Chondrocyte (in vitro differentiated cells): ENCODE measurements at places on chromosomes 16 and 17. TPM values are rescaled to one million over a fixed set of nuclear protein-coding genes. Genes with fewer than 3 reads are reported as not detected.

GRCh38 chr17:62802561-62803205 is 5.4 kb downstream of the MARCHF10 start:
- peaks cover 28% of the 10 kb centered on the region for H3K4me1 ChIP-seq
- DNase-seq, result no peak
- H3K4me3 ChIP-seq, result no peak overlapping the region
- H3K36me3 ChIP-seq, result no peaks in the 10 kb centered on the region

The CACNG1 gene
- not detected in 3 replicates for total RNA-seq

- no peaks in the 10 kb centered on the region for H3K4me1 ChIP-seq
- H3K27ac ChIP-seq, result no peak overlapping the region
- peaks cover 37% of the 10 kb centered on the region for H3K36me3 ChIP-seq
- DNase-seq, result no peak
- no peak overlapping the region for H3K4me3 ChIP-seq
These were observed 36.4 kb downstream of the AKAP1 start for GRCh38 chr17:57121308-57122042.

The TBC1D3C gene
- not detected in 3 replicates for total RNA-seq

The SHISA6 gene
- not detected in 3 replicates for total RNA-seq

DNA sequence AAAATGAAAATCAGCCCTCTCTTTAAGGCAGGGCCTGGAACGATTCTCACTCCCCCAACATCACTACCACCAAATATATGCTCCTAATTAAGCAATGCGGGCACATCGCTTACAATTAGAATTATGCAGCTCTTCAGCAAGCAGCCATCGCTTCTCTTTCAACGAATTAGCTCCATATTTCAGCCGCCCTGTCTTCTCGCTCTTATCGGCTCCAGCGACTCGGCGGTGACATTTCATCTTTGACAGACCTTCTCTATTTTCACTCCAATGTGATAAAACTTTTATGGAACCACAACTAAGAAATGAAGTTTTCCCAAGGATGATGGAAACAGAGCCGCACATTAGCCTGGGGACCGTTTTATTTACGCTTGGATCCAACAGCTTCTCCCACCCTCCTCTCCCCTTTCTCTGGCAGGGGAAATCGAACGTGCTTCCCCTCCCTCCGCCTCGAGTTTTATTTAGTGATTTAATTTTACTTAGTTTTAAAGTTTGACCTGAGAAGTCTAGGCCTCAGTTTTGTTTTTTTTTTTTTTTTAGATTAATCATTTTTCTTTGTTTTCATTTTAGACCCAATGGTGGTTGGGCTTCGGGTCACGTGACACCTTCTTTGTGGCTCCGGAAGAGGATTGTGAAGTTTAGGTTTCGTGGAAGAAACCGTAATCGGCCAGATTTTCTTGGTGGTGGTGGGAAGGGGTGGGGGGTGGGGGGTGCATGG is 3.1 kb upstream of the HOXB2 start:
- H3K27me3 ChIP-seq, result peaks cover 73% of the 10 kb centered on the region
- H3K36me3 ChIP-seq, result peaks cover 2% of the 10 kb centered on the region
- no peak for DNase-seq
- H3K4me3 ChIP-seq, result no peak overlapping the region

DNA sequence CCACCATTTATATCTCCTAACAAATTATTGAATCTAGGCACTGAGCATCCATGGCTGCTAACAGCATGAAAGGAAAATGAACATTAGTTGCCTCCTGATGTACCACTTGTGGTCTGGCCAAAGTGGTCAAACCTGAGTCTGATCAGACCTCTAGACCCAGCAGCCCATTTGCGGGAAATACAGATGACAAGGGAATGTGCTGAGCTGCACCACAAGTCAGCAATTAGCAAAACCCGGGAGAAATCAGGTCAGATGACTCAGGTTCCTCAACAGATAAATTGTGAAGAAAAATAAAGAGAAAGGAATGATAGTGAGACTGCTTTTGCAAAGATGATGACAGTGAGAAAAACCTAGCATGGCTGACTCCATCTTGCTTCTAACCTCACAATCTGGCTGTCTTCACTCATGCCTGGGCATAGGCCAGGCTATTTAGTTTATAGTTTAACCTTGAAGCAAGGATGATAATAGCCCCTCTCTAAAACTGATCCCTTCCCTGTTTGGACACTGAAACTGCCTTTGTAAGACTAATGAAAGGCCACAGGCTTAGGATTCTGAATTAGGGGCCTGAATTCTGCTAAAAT is 142.7 kb upstream of the ASIC2 start:
- no peaks in the 10 kb centered on the region for H3K36me3 ChIP-seq
- no peak overlapping the region for H3K4me3 ChIP-seq
- no peaks in the 10 kb centered on the region for H3K27me3 ChIP-seq
- DNase-seq, result no peak
- no peaks in the 10 kb centered on the region for H3K4me1 ChIP-seq
- H3K27ac ChIP-seq, result no peak overlapping the region

DNA sequence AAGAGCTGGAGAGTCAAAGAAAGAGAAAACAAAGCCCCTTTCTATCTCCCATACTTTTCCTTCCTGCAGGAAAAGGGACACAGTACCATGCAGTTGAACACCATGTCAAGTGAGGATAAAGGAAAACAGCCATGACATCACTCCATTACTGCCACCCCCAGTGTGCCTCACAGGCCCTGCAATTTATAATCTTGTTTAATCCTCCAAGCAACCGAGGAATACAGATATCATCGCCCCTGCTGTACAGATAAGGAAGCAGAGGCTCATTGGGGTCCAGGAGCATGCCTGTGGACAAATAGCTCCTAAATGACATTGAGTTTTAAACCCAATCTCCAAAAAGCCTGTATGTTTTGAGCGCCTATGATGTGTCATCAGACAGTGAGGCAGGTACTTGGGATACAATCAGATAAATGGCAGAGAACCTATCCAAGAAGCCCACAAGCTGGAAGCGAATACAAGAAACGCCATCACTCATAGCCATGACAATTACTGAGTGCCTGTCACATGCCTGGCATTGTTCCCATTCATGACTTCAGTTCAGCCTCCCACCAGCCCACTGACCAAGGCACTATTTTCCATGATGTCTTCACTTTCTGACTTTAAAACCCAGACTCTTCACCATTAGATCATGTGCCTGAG is 45.5 kb downstream of the CPPED1 start:
- DNase-seq, result no peak
- H3K27me3 ChIP-seq, result no peaks in the 10 kb centered on the region
- peaks cover 20% of the 10 kb centered on the region for H3K4me1 ChIP-seq
- H3K36me3 ChIP-seq, result peaks cover 1% of the 10 kb centered on the region

- H3K27ac ChIP-seq, result peak overlapping the region; percentile 13
- H3K36me3 ChIP-seq, result no peaks in the 10 kb centered on the region
- no peak overlapping the region for H3K4me3 ChIP-seq
- peaks cover 10% of the 10 kb centered on the region for H3K27me3 ChIP-seq
These were observed 308.4 kb downstream of the ABCC12 start for GRCh38 chr16:47847220-47847970.

DNA sequence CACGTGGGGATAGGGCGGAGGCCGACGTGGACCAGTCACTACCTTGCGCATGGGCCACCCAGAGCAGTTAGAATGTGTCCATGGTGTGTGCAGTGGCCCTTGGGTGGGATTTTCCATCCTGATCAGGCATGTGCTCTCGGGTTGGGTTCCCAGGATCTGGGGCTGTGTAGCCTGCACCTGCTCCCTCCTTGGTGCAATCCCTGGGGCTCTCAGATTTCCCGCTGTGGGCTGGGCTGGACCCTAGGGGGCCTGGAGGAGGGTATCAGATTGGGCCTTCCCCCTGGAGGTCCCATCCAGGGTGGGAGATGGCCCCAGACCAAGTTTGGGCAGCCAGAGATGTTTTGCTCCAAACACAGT is 1.3 kb downstream of the SMTNL2 start:
- H3K27ac ChIP-seq, result no peak overlapping the region
- H3K4me1 ChIP-seq, result peaks cover 4% of the 10 kb centered on the region
- no peak for DNase-seq
- peak overlapping the region; percentile 44 for H3K4me3 ChIP-seq
- H3K27me3 ChIP-seq, result peaks cover 48% of the 10 kb centered on the region

The CACNG3 gene
- total RNA-seq, result not detected in 3 replicates

- peaks cover under 1% of the 10 kb centered on the region for H3K27me3 ChIP-seq
- H3K27ac ChIP-seq, result no peak overlapping the region
- H3K4me1 ChIP-seq, result no peaks in the 10 kb centered on the region
- no peak overlapping the region for H3K4me3 ChIP-seq
- no peaks in the 10 kb centered on the region for H3K36me3 ChIP-seq
- DNase-seq, result no peak
These were observed 670.4 kb upstream of the GOT2 start for GRCh38 chr16:59404509-59404908.

The GCGR gene
- total RNA-seq, result not detected in 3 replicates

GRCh38 chr17:30074730-30075129 is 41.9 kb upstream of the NSRP1 start:
- no peaks in the 10 kb centered on the region for H3K36me3 ChIP-seq
- DNase-seq, result no peak
- H3K4me3 ChIP-seq, result no peak overlapping the region

GRCh38 chr17:8125154-8125946 is 1.4 kb upstream of the HES7 start:
- peaks cover 2% of the 10 kb centered on the region for H3K27me3 ChIP-seq
- DNase-seq, result no peak
- H3K36me3 ChIP-seq, result no peaks in the 10 kb centered on the region
- peak overlapping the region; percentile 92 for H3K4me3 ChIP-seq
- peaks cover 53% of the 10 kb centered on the region for H3K4me1 ChIP-seq
- peak overlapping the region; percentile 96 for H3K27ac ChIP-seq

DNA sequence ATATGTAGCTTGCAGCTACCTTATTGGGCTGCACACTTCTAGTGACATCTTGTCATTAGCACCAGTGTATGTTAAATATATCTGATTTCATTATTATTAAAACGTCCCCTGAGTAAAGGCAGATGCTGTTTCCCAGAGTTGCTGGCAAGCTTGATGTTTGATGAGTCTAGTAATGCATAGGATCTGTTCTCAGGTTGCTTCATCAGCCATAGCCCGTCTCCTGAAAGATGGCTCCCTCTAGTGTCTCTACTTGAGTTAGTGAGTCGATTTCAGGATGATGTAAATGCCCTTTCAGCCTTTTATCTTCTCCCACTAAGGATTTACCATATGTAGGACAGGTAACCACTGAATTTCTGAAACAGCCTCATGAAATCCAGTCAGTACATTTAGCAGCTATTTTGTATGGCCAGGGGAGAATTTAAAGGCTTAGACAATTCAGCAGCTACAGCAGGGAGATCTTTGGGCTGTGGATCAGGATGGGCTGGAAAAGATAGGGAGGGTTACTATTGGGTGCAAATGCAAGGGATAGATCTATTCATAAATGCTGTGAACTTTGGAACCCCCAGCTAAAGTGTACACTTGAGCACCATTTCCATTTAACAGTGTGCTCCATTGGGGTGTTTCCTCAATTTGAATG is 376.3 kb downstream of the CNTNAP4 start:
- no peak overlapping the region for H3K27ac ChIP-seq
- H3K36me3 ChIP-seq, result no peaks in the 10 kb centered on the region
- DNase-seq, result no peak
- H3K4me1 ChIP-seq, result no peaks in the 10 kb centered on the region
- H3K27me3 ChIP-seq, result peaks cover 5% of the 10 kb centered on the region
